ENCODE measurements at places on chromosomes 7 and 10.

DNA sequence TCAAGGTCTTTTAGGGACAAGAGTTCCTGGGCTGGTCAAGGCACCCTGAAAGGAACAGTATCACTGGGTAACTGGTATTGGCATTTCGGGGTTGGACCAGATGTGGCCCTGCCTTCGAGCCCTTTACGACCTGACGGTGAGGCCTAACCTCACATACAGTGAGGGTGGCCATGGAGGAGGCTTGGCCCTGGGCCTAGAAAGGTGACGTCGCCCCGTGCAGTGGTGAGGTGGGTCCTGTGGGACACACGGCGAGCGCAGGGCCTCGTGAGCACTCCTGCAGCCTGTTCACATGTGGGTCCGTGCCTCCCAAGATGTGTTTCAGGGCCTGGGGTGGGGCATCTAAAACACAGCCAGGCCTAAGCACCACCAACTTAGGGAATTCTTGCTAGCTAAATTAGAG, 36.1 kb downstream of the CRHR2 start:
- no peak for DNase-seq

- DNase-seq: peak; percentile 44
Observed at GRCh38 chr10:89183571-89183970, 23.5 kb downstream of the CH25H start.

- DNase-seq: peak; percentile 86
Observed at GRCh38 chr10:70849582-70850016, 33.9 kb downstream of the SGPL1 start.

GRCh38 chr7:78169992-78170391, 371.4 kb downstream of the PHTF2 start:
- DNase-seq: no peak

DNA sequence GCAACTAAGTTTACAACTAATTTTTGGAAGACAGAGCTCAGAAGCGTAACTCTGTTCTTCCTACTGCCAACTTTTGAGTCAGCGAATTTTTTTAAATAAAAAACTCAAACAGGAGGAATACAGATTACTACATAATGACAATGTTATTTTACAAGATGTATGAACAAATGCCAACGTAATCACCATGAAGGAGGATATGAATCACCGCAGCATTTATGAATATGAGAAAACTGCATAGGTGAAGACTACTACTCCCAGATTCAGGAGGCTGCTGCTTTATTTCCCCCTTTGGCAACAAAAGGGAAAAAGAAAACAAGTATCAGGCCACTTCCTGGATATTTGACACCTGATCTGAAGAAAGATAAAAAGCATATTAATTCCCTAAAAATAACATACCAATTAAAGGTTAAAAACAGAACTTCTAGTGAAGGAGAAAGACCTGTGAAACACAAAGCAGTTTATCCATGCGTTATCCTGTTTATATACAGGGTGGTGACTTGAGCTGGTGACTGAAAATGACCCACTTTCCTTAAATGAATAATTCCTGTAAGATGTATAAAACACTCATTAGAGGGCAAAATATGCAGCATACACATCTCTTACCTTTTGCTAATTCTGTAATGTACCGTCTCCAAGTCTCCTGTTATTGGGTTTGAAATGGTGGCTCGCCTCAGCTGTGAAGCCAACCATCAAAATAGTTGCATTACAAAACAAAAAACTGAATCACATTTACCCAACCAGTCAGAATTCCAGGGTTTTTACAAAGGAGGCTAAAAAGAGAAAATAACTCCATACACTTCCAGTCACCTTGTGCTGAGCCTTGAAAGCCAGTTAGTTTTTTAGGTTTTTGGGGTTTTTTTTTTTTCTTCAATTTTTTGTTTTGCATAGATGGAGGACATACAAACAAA, 52.0 kb downstream of the P4HA1 start:
- DNase-seq: peak; percentile 97

- no peak for DNase-seq
Observed at GRCh38 chr7:101743995-101744360, 73.4 kb upstream of the CUX1 start.

- peak; percentile 27 for DNase-seq
Observed at GRCh38 chr7:55423891-55424290, 58.8 kb downstream of the LANCL2 start.

GRCh38 chr10:132229834-132230556, 43.2 kb downstream of the DPYSL4 start:
- no peak for DNase-seq

DNA sequence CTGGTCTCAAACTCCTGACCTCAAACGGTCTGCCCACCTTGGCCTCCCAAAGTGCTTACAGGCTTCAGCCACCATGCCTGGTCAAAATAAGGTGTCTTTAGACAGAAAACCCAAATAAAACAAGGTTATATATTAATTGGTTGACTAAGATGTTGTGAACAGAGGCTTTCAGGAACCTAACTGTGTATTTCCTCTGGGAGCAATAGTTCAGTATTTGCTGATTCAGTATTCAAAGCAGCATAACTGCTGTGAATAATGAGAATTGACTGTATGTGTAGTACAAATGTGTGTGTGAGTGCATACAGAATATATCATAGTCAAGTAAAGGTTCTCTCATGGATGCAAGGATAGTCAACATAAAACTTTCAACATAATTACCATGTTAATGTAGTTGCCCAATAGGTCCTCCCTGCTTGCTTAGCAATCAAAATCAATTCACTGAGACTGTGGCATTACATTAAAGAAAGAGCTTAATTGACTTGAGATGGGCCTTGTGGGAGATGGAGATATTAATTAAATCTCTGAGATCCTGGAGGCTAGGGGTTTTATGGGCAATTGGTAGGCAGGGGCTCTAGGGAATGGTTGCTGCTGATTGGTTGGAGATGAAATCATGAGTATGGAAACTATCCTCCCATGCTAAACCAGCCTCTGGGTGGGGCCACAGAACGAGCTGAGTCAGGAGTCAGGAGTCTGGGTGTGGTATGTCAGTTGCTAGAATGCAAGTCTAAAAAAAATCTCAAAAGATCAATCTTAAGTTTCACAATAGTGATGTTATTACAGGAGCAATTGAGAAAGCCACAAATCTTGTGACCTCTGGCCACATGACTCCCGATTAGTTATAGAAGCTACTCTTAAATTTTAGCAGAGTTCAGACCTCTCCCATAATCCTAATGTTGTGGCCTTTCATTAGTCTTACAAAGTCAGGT, 162.7 kb downstream of the AKR1D1 start:
- peak; percentile 10 for DNase-seq

- no peak for DNase-seq
Observed at GRCh38 chr7:120431016-120431415, 158.0 kb downstream of the KCND2 start.

- peak; percentile 70 for DNase-seq
Observed at GRCh38 chr7:21616796-21617436, 74.1 kb downstream of the DNAH11 start.

DNA sequence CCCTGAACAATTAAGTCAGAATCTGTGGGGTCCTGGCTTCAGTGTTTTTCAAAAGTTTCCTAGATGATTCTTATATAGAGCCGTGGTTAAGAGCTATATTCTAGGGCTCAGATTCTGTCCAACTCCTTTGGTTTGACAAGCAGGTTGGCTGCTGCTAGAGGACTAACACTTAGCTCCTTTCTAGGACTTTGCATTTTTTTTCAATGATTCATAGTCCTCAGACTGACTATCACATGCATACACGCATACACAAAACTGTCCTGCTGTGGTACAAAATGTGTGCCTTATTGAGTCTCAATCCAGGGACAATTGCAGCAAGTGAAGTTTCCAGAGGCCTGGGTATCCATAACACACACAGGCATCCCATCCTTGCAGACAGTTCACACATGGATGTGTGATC, 392.0 kb downstream of the NRG3 start:
- DNase-seq: no peak

DNA sequence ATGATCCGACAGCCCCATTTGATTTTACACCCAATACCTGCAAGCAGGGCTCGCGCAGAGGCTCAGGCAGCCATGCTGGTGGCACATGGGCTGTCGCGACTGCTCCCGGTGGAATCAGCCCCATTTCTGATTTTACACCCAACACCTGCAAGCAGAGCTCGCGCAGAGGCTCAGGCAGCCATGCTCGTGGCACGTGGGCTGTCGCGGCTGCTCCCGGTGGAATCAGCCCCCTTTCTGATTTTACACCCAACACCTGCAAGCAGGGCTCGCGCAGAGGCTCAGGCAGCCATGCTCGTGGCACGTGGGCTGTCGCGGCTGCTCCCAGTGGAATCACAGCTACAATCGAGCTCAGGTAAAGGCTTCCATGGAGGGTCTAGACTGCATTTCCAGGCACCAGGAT, 244.1 kb downstream of the PTPRN2 start:
- DNase-seq: no peak
